ENCODE measurements at places on chromosomes 6 and 20.

DNA sequence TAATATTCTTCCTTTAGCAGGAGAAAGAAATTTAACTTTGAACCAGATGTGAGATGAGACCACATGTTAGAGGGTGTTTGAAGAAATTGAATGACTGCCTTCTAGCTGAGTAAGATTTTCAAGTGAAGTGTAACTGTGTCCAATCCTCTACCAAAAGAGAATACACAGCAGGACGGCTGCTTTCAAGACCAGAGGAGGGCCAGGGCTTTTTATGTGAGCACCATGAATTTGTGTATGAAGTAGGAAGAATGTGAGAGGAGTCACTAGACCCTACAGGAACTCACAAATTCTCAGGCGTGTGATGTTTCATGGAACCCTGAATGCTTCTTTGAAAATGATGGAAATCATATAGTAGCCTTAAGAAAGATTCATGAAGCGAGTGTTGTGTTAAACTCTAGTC lies 56.8 kb upstream of the SPACA1 start:
- DNase-seq: no peak

DNA sequence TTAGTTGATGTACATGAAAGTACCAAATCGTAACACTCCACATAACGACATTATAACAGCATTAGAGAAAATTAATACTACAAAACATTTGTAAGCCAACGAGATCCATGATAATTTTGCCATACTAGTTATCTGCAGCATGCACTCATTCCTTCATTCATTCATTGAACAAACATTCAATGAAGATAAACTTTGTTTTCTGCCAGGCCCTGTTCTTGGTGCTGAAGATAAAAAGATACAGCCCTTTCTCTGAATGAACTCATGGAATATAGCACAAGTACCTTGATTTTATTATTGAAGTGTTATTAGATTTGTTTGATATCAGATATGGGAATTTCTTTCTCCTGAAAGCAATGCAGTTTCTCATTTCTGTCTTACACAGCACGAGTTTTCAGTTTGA lies 524.0 kb downstream of the TFAP2A start:
- DNase-seq: no peak

- DNase-seq: no peak
These were observed 673.4 kb downstream of the QKI start for GRCh38 chr6:164087870-164088269.

GRCh38 chr6:69852706-69853105 lies 13.7 kb upstream of the COL19A1 start:
- DNase-seq: no peak

- DNase-seq: no peak
These were observed 20.2 kb downstream of the SHLD1 start for GRCh38 chr20:5770231-5770986.

All from stimulated activated CD8-positive, alpha-beta memory T cell treated with anti-CD3 and anti-CD28 coated beads, Interleukin-12 subunit alpha, Interleukin-12 subunit beta, amount 100 ng/mL, for 1 hour (primary cell).